B cell (primary cell): ENCODE measurements at places on chromosomes 2 and 18.

- DNase-seq, result no peak
Measured at GRCh38 chr2:149029307-149029965, 9.1 kb upstream of the LYPD6B start.

DNA sequence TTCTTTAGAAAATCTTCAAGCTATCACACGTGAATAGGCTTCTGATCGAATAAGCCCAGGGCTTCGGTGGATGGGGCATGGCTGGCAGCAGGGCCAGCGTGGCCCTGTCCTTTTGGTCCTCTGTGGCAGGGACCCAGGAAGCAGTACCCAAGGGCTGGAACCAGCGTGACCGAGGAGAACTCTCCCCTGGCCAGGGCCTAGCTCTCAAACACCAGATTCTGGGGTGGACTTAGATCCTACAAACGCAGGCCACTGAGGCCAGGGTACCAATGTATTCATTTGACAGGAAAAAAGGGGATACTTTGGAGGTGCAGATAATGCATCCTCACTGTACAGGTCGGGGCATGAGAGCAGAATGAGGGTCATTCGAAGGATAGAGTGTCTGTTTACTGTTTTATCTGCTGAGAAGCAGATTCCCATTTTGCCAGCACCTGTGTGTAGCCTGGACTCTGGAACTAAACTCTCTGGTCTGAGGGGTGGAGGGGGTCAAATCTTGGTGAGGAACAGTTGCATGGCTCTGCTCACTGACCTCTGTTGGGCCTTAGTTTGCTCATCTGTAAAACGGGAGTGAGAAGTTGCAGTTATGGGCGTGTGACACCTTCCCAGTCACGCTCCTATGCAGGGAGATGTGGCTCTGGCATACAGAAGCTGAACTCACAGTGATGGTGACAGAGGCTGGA lies 51.4 kb downstream of the SH3BP4 start:
- no peak for DNase-seq

GRCh38 chr18:42305869-42306593 lies 351.0 kb downstream of the PIK3C3 start:
- DNase-seq, result no peak

DNA sequence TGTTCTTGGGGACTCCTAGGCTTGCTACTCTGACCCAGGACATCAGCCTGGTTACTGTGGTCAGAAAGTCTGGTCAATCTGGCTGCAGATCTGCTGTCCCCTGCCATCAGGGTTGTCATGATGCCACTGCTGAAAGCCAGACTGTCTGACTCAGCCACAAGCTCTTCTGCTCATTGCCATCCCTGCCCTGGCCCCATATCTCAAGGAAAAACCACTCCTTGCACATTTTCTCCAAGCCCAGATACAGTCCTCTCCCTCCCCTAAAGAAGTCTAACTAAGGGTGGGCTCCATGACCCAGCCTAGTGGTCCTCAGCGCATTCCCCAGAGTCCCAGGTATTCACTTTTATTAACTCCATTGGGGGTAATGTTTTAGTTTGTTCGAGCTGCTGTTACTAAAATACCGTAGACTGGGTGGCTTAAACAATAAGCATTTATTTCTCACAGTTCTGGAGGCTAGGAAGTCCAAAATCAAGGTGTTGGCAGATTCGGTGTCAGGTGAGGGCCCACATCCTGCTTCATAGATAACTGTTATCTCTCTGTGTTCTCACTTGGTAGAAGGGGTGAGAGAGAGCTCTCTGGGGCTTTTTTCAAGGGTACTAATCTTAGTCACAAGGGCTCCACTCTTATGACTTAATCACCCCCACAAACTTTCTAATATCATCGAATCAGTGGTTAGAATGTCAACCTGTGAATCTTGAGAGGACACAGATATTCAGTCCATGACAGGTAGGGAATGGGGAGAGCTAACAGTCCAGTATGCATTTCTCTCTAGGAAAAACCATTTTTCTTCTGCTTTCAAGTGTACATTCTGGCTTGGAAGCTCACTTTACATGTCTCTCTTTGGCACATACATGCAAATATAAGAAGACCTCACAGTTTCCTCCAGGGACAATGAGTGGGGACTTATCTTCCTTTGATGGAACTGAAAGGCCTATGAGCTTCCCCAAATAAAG lies 94.8 kb upstream of the CXCR4 start:
- peak; percentile 81 for DNase-seq

DNA sequence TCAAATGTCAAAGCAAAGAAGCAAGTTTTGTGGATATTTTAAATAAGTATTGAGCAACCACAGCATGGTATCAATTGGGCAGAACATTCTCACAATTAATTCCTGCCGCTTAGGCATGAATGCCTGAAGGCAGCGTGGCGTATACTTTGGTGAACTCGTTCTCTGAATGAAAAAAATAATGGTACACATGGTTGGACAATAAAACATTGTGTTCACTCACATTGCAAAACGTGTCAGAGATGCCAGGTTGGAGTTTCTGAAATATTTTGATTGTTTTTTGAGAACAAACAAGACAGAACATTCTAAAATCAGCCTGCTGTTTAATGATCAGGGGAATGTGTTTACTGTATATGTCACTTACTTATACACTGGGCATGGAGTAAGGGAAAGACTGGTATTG lies 254.2 kb downstream of the CDH2 start:
- no peak for DNase-seq

- DNase-seq, result no peak
Measured at GRCh38 chr2:8414946-8415879, 266.6 kb upstream of the ID2 start.

GRCh38 chr2:148177559-148177958 lies 156.7 kb downstream of the MBD5 start:
- DNase-seq, result no peak

- DNase-seq, result no peak
Measured at GRCh38 chr2:30653847-30654246, 153.4 kb downstream of the CAPN13 start.

GRCh38 chr2:3125761-3126130 lies 251.9 kb downstream of the EIPR1 start:
- DNase-seq, result no peak

DNA sequence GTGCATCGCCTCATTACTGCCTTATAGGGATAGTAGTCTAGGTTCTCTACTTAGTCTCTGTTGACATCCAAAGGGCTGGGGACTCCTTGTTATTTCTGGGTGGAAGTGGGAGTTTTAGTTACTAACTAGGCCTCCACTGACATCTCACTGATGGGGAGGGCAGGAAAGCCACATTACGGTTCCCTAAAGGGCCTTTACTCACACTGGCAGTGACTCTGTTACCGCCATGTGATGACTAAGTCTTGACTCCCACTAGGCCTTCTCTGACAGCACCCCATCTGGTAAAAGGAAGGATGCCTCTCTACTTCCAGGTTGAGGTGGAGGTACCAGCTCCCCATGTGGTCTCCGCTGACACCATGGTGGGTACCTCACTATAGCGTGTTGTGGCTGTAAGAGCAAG lies 14.0 kb upstream of the BCL2L11 start:
- DNase-seq, result no peak

DNA sequence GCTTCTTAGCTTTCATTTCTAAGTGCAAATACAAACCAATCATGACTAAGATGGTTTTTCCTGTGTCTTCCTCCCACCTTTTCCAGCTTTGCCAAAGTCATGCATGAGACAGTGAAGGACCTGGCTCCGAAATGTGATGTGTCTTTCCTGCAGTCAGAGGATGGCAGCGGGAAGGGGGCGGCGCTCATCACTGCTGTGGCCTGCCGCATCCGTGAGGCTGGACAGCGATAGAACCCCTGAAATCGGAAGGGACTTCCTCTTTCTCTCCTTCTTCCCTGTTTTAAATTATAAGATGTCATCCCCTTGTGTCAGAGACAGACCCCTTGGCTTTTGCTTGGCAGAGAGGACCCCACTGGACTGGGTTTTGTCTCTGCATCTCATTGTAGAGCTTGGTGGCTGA lies 56.8 kb downstream of the HK2 start:
- no peak for DNase-seq

DNA sequence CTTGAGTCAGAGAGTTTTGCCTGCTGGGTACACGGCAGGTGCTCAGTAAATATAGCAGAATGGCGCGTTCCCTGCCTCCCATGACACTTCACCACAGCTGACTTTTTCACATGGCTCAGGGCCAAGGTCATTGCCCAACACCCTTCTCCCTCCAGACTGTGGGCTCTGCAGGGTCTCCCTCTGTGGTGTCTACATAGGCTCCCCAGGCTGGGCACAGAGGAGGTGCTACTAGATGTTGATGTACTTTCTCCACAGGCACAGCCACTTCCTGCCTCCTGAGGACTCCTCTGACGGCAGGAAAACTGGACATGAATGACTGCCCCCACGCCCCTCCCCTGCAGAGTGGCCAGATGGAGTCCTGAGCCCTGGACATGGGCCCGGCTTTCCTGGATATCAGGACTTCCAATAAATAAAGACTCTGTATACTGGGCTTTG lies 4.2 kb downstream of the CHCHD5 start:
- DNase-seq, result no peak

- DNase-seq, result no peak
Measured at GRCh38 chr18:52060607-52061304, 279.2 kb upstream of the DCC start.

- no peak for DNase-seq
Measured at GRCh38 chr2:49858113-49858490, 703.8 kb upstream of the FSHR start.
